ENCODE measurements at places on chromosomes 5 and 9.

GRCh38 chr9:121944711-121945191 is 148.4 kb downstream of the TTLL11 start:
- no peak for DNase-seq

DNA sequence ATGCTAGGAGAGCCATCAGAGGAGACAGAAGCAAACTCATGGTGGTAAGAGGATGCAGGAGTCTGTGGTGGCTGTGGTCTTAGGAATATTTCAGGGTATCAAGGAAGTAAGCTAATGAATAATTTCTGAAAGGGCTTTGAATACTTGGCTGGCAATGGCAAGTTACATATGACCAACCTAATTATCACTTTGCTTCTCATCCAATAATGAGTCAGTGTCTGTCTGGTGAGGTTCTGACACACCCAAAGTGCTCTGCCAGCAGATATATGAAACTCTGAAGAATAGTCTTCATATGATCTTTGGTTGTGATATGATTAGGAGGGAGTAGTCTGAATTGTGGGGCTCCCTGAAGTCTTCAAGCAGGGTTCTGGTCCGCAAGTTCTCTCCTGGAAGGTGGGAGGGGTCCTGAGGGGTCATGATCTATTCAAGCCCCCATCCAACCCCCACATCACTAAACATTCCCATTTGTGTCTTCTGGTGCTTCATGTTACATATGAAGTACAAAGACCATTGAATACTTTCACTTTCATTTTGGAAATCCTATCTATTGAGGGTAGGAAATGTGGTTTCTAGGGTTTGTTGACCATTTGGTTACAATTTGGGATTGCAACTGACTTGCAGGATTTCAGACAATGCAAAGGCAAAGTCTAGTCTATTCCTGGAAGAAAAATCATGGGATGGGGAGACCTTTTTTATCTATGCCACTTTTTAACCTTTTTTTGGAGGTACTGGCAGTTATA is 199.9 kb upstream of the CDKN2B start:
- DNase-seq: no peak

GRCh38 chr9:5186416-5187169 is 1.2 kb upstream of the INSL6 start:
- DNase-seq: peak; percentile 36

DNA sequence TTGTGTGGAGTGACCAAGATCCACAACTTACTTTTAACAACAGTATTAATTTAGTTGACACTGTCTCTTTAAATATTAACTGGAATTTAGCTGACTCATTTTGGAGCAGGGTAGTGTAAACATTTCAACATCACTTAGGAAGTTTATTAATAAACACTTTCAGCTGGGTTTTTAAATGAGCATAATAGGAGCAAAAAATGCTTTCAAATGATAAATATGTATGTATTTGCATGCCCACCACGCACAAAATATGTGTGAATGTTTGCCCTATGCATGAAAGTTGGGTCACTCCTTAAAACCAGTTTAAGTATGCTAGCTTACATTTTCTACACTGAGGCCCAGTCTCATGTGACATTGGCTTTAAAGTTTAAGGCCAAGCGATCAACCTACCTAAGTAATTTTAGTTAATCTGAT is 2.9 kb downstream of the ZFAND5 start:
- no peak for DNase-seq

DNA sequence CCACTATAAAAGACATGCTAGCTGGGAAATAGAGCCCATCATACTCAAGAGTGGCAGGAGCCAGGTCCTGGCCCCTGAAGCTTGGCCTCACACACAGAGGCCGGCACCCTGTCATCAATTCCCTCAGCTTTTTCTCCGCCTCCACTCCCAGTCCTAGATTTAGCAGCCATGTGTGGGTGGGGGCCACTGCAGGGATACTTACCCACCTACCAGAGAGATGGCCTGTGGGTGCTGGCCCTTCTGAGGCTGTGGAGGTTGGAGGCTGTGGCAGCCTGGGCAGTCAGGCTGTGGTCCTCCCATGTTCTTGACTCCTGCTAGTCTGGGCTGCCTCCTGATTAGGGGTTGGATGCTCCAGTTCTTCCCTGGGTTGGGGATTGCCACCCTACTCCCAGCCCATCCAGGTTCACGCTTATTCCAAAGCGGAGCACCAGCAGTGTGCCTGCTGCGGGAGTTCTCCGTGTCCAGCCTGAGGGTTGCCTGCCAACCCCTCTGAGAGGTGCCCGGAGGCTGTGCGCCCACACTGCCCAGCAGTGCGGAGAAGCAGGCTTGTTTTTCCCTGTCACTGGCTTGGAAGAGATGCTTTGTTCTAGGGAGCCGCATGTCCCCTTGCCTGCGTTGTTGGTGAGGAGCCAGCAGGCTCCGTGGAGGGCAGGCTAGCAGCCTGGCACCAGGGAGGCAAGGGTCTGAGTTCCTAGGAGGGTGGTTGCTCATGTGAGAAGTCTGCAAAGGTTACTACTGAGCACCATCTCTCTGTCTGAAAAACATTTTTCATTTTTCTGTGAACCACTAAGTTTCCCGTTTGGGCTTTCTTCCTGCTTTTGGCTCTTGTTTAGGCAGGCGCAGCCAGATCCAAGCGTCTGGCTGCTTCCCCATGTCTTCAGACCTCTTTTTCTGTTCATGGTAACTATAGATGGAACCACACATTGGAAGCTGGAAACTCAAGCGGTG is 7.5 kb downstream of the SLC22A5 start:
- DNase-seq: no peak

GRCh38 chr5:127801751-127802476 is 98.7 kb downstream of the CCDC192 start:
- DNase-seq: no peak

DNA sequence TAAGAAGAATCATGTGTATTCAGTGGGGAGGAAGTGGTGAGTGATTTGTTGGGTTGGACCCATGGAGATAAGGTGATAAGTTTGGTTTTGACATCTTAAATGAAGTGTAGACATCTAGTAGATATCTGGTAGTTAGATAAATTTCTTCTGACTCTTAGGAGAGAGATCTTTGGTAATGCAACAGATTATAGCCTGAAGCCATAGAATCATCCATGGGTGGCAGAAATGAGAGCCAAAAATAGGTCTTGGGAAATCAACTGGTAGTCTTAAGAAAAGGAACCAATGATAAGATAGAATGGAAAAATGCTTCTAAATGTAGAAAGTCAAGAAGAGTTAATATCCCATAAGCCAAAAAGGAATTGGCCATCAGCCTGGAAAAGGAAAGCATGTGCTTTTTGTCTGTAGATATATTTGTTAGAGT is 532.7 kb upstream of the GRAMD2B start:
- DNase-seq: no peak

- no peak for DNase-seq
Measured at GRCh38 chr9:85445887-85446286, 295.9 kb downstream of the AGTPBP1 start.

DNA sequence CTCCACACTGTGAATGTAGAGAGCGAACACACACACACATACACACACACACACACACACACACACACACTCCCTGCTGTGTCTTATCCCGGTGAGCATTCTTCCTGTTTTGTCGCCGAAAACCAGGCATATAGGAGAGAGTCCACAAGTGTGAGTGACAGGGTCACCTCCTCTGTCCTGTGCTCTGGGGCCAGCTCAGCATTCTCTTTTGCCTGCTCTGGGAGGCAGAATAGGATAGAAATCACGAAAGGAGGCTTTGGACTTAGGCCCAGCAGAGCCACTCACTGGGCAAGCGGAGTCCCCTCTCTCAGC is 3.0 kb downstream of the LAMC3 start:
- no peak for DNase-seq

DNA sequence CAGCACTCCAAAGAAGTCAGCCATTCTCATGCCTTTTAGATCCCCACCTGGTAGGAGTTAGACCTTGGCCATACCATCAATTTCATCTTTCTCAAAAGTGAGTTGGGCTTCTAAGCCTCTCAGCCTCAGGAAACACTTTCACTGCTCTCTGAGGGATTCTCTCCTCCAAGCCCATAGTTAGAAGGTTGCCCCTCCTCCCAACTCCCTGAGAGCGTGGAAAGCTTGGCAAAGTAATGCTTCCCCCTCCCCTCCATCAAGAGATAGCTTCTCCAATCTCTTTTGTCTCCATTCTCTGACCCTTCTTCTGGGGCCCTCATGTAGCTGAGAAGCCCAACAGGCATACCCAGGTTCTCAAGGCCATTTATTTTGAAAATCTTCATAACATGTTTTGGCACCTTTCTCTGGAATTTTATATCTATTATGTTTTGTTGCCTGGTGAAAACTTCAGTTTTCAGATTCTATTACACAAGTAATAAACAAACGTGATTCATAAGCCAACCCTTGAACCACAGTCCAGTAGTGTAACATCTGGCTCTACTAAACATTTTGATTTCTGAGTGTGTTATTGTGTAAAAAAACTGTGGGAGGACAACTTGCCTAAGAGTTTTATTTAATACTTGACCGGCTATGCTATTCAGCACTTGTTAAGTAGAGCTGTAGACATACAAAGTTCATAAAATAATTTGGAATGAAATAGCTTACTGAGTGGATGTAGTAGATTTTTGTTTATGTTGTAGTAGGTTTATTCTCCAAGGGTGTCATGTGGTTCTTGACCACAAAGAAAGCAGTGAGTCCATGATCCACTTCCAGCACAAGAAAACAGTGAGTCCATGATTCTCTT is 17.1 kb downstream of the LVRN start:
- no peak for DNase-seq

GRCh38 chr9:87059772-87060171 is 112.5 kb upstream of the GAS1 start:
- DNase-seq: no peak

- peak; percentile 67 for DNase-seq
Measured at GRCh38 chr5:90473396-90474234, 956 bp downstream of the MBLAC2 start.

DNA sequence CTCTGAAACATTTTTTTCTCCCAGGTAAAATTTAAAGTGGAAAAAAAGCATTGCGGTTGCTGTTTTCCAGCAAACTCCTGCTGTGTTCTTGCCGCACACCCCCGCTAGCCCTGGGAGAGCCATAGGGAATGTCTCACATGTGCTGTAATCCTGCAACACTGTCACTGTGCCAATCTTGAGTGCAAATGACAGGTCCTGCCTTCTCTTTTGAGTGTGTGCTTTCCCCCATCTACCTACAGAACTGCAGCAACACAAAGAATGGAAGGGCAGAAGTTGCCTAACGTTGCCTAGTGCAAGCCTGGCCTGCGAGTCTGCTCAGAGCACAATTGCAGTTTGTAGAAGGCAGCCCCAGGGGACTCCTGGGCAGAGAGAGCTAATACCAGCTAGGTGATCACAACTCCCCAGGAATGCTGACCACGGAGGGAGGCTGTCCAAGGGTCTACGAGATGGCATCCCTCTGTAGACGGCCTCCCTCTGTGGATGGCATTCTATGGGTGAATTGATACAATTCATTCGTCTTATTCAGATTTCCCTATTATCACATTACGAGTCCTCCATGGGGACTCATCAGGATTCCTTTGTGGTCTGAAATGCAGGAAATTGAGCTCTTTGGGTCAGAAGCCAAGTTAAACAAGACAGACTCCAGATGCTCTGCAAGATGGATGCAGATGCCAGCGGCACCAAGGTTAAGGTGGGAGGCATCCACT is 172.6 kb upstream of the S1PR3 start:
- DNase-seq: peak; percentile 29

- DNase-seq: no peak
Measured at GRCh38 chr5:107169867-107170266, 500.9 kb downstream of the EFNA5 start.

- DNase-seq: no peak
Measured at GRCh38 chr5:150368526-150368925, 11.0 kb downstream of the TCOF1 start.

DNA sequence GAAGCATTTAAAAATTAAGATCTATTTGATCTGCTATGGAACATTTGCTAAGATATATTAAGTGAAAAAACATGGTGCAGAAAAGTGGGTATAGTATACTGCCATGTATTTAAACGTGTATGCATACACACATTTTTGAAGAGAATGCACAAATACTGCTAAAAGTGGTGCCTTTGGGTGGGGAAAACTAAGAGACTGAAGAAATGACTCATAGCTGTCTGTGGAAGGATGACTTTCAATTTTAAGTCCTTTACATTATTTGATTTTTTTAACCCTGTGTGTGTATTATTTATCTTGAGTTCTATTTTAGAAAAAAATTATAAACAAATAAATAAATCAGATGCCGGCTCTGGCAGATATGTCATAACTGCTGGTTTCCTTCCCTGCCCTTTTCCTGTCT is 120.7 kb upstream of the SLIT3 start:
- no peak for DNase-seq

GRCh38 chr5:56737002-56737621 is 78.2 kb upstream of the MAP3K1 start:
- no peak for DNase-seq

DNA sequence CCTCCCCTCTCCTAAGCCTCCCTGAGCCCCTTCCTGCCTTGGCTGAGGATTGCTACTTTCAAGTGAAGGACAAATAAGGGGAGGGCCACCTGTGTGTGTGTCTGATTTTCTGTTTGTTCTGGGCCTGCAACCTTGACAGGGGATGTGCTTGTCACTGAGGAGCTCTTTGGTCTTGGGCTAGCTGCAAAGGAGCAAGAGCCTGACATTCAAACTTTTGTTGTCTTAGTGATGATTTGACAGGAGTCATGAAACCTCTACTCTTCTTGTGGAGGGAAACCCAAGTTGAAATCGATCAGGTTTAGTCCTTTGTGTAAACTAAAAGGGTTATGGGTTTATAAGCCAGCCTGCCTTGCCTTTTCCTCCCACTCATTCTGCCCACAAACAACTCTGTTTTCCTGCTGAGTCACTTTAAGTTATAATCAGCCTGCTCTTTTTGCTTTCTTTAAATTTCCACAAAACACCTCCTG is 16.9 kb downstream of the CLTA start:
- DNase-seq: no peak

DNA sequence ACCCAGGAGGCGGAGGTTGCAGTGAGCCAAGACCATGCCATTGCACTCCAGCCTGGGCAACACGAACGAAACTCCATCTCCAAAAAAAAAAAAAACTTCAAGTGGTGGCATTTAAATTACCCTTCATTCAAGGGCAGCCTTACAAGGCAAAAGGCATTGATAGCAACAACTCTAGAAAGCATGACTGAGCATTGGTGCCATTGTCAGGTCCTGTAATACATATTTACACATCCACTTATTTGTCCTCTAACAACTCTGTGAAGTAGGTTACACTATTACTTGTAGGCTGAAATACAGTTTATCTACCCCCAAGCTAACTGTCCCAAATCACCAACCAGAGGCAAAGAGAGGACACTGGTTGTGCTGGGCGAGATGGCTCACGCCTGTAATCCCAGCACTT is 52.7 kb upstream of the LARP1 start:
- DNase-seq: no peak

DNA sequence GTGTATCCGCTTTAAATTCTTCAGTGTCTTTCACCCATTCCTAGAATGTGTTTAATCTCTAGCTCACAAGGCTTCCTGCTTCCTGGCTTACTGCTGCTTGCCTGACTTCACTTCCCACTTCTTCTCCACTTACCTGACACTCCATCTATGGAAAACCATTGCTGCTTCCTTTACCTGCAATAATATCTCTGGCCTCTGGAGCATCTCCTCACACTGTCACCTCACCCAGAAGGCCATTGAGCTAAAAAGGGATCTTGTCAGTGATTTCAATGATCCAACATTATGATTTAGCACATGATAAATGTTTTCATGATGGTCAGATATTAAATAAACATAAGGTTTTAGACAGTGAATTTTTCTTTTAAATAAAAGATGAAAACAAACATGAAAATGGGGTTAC is 281.1 kb downstream of the MRPS30 start:
- no peak for DNase-seq
